ENCODE measurements at places on chromosomes 11 and 22.

GRCh38 chr22:47046411-47047065 lies 284.1 kb downstream of the TBC1D22A start:
- DNase-seq, result no peak

DNA sequence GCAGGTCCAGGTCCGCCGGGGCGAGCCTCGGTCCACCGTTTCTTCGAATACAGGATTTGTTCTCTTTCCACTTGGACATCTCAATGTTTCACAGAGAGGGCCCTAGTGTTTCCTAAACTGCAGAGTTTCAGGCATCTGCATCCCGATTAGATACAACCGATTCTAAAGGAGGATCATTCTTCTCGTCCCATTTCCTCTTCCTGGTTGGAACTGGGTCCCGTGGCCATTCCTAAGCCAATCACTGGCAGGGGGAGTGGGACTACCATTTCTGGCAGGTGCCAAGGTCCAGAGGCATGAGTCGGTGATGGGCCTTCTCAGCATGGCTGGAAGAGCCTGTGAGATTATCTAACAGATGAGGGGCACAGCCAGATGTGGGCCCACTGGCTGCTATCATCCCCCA lies 68.9 kb downstream of the ELFN2 start:
- DNase-seq, result no peak

DNA sequence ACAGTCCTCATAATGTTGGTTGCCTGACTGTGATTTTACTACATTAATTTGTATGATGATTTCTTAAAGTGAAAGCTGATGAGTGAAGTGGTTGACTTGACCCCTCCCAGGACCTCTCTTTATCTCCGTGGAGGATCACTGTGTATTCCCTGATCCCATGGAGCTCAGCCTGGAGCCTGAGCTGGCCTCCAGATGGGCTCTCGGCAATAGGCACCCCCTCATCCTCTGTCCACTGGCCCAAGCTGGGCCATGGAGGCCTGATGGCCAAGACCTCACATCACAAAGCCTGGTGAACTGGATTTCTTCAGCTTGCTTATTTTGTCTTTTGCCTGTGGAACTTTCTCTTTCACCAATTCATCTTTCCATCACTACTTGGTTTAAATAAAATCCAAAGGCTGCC lies 75.2 kb downstream of the WNT11 start:
- DNase-seq, result no peak

- no peak for DNase-seq
Measured at GRCh38 chr22:43094085-43094484, 4.9 kb upstream of the TTLL1 start.

GRCh38 chr11:100004541-100004940 lies 682.5 kb upstream of the ARHGAP42 start:
- DNase-seq, result no peak

- DNase-seq, result no peak
Measured at GRCh38 chr22:17140826-17141766, 18.0 kb downstream of the HDHD5 start.

DNA sequence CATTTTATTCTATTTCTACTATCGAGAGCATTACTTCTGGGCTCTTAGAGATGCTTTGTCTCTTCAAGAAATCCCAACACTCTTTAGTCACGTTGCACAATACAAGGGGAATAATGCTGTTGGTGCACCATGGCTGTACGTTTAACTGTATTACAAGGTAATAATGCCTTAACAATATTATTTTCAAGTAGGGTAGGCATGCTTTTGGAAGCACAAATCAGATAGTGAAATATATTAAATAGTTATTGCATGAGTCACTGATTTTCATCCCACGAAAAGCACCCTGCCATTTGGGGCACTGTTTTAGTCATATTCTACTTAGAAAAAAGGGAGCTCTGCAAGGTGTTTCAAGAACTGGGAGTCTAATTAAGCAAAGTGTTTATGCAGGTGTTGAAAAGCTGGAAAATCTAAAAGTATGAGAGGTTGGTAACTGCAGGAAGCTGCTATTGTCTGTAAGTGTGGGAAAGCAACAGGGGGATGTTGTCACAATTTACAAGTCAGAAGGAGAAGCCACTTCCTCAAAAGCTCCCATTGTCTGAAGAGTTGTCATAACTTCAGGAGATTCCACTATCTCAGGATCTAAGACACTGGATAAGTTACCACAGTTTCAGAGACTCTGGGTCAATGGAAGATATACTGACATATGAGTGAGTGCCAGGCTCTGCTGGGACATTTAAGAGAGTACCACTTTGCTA lies 218.2 kb downstream of the JRKL start:
- no peak for DNase-seq

DNA sequence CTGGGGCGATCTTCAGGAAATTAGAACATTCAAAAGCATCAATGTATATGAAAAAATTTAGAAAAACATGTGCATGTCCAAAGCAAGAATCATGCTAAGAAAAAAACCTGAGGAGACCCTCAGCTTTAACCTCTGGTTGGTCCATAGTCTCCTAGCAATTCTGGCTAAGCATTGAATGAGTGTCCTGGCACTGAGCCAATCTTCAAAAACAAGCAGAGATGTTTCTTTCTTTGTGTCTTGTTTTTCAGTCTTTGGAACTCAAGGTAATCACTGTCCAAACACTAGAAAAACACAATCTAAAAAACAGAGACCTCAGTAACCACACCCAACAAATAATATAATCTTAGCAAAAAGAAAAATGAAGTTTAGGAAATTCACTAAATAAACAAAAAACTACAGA lies 205.4 kb upstream of the CARD18 start:
- no peak for DNase-seq

- no peak for DNase-seq
Measured at GRCh38 chr22:43750751-43751150, 61.4 kb downstream of the EFCAB6 start.

DNA sequence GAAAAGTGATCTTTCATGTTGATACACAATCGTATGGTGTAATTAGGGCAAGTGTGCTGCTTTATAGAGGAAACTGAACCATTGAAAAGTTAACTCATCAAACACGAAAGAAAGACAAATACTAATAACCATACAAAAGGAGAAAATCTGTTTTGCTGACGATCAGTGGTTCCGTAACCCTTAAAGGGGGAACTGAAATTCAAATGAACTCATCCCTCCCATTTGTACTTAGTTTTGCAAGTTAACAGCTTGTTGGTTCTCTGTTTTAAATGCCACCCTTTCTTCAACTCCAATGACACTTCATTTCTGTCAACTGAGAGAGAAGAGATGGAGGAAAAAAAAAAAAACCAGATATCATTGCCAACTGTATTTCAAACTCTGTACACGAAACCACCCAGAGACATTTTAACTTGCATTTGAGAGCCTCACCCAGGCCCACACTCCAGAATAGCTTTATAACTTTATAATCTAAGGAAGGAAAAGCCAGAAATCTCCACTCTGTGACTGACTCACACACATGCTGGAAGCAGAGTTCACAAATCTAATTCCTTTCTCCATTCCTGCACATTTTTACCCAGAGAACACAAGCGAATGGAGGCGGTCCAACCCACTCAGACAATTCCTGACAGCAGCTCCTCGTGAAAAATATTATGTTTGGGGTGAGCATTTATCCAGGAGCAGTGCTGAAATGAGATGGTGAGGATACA lies 17.4 kb upstream of the CSNK2A3 start:
- no peak for DNase-seq

DNA sequence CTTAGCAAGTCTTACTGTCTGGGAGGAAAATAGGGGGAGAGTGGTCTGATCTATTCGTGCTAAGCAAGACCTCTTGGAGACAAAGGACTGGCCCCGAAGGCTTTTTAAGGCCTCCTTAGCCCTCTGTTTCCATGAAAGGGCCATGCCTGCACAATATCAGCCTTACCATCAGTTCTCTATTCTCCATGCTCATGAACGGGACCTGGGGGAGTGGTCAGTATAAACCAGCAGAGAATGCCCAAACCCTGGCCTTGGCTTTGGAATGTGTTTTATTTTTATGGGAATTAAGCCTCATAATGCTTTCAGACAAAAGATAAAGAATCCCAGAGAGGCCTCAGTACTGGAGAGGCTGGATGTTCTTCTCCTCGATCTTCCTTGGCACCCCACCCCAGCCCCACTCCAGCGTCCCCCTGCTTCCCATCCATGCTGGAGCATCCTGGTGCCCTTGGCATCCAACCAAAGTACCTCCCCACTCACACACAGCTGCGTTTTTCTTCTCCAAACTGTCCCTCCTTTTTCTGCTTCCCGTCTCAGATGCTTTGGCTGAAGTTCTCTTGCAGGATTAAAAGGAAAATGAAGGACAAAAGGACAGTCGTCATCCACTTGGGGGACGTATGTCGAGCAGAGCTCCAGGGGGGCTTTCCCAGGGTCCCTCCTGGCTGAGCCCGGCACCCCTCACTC lies 18.6 kb downstream of the FXYD6 start:
- no peak for DNase-seq

- no peak for DNase-seq
Measured at GRCh38 chr11:97979741-97980140, 1041.0 kb upstream of the CNTN5 start.

- no peak for DNase-seq
Measured at GRCh38 chr11:92384802-92385201, 160.2 kb downstream of the FAT3 start.

DNA sequence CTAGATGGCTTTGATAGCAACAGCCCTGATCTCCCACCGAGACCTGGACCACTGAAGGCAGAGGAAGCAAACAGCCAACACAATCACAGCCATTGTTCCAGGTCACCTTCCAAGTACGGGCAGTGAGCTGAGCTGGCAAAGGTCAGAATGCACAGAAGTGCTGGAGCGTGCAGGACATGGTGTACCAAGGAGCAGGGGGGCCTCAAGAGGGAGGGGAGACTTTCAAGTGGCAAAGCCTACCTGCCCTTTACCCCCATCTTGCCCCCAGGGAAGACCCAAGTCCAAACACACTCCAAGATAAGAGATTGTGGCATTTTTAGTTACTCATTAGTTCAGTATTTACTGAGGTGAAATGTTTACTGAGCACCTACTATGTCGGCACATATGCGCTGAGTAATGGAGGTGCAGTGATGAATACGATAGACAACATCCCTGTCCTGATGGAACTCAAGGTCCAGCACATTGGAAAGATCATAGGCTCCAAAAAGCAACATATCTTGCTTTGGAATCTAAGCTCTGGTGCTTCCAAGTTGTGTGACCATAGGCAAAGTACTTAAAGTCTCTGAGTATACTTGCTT lies 26.0 kb upstream of the TTC12 start:
- no peak for DNase-seq

- no peak for DNase-seq
Measured at GRCh38 chr22:35596821-35597220, 20.3 kb downstream of the MB start.

DNA sequence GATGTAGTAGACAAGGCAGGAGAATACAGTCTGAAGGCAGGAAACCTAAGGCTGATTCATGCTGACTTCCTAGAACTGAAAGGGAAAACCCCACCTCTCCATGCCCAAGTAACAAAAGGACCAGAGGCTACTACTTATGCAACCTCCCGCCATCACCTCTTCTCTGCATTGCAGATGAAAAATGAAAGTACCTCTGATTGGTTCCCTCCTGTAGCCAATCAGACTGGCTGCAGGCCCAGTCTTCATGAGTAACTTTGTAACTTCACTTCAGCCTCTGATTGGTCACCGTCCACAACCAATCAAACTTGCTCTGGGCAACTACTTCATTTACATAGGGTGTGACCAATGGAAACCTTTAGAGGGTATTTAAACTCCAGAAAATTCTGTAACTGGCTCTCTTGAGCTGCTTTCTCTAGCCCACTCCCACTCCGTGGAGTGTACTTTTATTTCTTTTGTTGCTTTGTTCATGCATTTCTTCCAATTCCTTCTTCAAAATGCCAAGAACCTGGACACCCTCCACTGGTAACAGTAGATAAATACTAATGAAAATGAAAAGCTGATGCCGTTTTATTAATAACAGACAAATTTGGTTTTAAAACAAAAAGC lies 5.2 kb upstream of the MAP6 start:
- no peak for DNase-seq
